K562 (cell line): ENCODE measurements at places on chromosomes 7 and 10.

DNA sequence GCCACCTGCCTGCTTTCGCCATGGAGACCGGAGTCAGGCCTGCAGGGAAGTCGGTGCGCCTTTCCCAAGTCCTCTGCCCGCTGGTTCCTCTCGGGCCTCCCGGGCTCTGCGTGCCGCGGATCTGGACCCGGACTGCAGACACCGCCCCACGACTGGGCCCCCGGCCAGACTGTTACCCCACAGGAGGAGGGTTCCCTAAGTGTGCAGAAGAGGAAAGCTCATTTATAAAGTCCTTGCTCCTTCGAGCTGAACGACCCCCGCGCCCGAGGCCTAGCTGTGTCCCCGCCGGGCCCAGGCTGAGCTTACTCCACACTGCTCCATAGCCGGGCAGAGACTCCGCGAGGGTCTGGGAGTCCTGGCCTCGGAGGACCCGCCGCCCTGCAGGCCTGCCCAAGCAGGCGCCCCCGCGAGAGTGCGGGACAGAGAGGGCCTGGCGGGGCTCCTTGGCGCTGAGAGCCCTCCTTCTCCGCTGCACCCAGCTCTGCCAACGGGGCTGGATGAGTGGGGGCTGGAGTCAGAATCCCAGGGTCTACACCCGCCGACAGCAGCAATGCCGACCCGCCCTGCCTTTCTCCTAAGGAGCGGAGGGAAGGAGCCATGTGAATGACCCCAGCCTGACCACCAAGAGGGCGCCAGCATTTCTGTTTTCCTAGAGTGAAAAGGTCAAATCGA, 8.3 kb downstream of the EN2 start:
- DNase-seq: no peak

GRCh38 chr10:34319197-34319846, 495.8 kb downstream of the PARD3 start:
- no peak for DNase-seq

GRCh38 chr7:81014266-81014665, 95.4 kb upstream of the SEMA3C start:
- DNase-seq: no peak

DNA sequence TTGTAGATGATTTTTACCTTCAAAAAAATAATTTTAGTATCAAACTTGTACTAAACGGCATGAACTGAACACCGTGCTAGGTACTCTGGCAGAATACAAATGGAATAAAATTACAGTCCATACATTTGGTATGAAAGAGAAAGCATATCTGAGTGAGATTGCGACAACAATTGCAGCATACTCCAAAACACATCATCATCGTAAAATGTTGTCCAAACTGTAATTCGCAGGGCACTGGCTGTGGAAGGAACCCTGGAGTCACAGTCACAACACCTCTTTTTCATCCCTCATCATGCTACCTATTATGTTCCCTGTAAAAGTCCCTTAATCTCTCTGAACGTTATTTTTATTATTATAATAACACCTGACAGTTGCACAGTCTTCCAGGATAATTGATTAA, 13.5 kb downstream of the CREM start:
- DNase-seq: no peak

- DNase-seq: no peak
Measured at GRCh38 chr7:76054123-76055120, 6.5 kb downstream of the MDH2 start.

- DNase-seq: no peak
Measured at GRCh38 chr7:39609113-39609934, 14.0 kb upstream of the RALA start.
